ENCODE measurements at places on chromosomes 11 and 22. TPM values are rescaled to one million over a fixed set of nuclear protein-coding genes. Genes with fewer than 3 reads are reported as not detected.

THRSP gene
- not detected for total RNA-seq

- DNase-seq, result no peak
These were observed 12.9 kb upstream of the CD3E start for GRCh38 chr11:118291477-118292135.

SH3BP1 gene
- total RNA-seq, result 18.2 TPM

CHRDL2 gene
- 4.1 TPM for total RNA-seq

GRCh38 chr22:42172773-42173172 lies 42.2 kb upstream of the CYP2D6 start:
- DNase-seq, result no peak

All from aorta (tissue), 5 donors.